ENCODE measurements at places on chromosomes 2 and 18.

- DNase-seq, result no peak
Observed at GRCh38 chr2:15745907-15746702, 154.4 kb downstream of the DDX1 start.

GRCh38 chr18:3455907-3456685 is 6.1 kb downstream of the TGIF1 start:
- no peak for DNase-seq

- no peak for DNase-seq
Observed at GRCh38 chr18:49161627-49162026, 210.9 kb upstream of the SMAD7 start.

DNA sequence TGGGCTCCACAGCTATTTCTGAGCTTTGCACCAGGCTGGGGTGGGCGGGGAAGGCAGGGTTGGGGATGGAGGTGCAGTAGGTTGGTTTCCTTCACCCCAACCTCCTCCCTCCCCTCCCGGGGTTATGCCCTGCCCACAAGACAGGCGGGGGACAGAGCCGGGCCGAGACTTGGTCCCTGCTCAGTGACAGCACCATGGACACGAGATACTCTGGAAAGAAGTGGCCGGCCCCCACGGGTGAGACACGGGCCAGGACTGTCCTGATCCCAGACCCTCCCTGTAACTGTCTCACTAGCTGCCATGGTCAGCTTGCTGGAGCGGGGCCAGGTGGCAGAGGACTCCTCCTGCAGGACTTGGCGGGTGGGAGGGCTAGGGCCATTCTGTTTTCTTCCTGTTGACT is 59.7 kb downstream of the DYSF start:
- no peak for DNase-seq

DNA sequence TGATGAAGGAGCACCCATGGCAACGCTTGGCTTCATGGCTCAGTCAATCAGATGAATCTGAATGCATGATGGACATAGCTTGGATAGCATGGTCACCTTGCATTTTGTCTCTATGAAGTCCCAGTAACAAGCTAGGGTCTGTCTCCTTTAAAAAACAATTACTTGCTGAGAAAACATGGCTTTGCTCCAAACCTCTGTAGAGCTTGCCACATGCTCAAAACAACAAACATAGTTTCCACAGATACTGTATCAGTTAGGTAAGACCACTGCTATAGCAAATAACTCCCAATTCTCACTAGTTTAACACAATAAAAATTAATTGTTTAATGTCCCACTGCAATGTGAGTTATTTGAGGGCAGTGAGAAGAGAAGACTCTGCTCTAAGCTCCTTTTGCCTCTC is 401.0 kb downstream of the IRS1 start:
- peak; percentile 57 for DNase-seq
